Activated CD4-positive, alpha-beta T cell treated with anti-CD3 and anti-CD28 coated beads, Interleukin-10, Interleukin-2, amounts not matched to agents 100 ng/mL and 50 ng/mL, durations not matched to agents 16 hours and 8 hours (primary cell): ENCODE measurements at places on chromosomes 11 and 22.

DNA sequence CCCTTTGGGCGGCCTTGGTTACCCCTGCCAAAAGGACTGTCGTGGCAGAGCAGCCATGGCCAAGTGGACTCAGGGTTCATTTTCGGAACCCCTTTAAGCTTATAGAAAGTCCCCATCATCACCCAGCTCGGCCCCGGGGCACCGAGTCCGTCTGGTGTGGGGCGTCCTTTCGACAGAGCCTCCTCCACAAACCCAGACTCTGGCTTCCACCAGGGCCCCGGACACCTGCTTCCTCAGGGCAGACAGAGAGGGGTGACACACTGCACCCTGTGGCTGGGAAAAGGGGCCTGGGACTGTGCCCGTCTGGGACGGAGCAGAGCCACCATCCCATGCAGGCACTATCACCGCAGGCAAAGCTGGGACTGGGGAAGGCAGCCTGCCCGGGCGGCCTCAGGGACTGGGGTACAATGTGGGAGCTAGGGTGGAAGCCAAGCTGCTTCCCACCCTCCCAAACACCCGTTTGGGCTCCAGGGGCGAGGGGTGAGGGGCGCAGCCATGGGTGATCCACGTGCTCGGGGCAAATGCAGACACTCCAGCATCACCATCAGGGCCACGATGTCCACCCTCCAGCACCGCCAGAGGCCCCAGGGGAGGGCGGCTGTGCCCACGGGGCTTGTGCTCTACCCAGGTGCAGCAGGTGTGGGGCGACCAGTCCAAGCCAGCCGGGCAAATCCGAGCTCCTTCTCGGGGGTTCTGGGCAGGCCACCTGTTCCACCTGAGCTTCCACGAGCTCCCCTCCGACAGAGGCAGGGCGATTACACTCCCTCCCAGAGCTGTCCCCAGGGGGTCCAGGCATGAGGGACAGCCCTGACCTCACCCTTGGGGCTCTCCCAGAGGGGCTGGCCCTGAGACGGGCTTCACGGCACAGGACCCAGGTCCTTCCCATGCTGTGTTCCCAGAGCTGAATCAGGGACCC lies 11.7 kb upstream of the MRPL23 start:
- no peak for DNase-seq

- peak; percentile 45 for DNase-seq
Observed at GRCh38 chr11:74636630-74637184, 44.3 kb downstream of the POLD3 start.

DNA sequence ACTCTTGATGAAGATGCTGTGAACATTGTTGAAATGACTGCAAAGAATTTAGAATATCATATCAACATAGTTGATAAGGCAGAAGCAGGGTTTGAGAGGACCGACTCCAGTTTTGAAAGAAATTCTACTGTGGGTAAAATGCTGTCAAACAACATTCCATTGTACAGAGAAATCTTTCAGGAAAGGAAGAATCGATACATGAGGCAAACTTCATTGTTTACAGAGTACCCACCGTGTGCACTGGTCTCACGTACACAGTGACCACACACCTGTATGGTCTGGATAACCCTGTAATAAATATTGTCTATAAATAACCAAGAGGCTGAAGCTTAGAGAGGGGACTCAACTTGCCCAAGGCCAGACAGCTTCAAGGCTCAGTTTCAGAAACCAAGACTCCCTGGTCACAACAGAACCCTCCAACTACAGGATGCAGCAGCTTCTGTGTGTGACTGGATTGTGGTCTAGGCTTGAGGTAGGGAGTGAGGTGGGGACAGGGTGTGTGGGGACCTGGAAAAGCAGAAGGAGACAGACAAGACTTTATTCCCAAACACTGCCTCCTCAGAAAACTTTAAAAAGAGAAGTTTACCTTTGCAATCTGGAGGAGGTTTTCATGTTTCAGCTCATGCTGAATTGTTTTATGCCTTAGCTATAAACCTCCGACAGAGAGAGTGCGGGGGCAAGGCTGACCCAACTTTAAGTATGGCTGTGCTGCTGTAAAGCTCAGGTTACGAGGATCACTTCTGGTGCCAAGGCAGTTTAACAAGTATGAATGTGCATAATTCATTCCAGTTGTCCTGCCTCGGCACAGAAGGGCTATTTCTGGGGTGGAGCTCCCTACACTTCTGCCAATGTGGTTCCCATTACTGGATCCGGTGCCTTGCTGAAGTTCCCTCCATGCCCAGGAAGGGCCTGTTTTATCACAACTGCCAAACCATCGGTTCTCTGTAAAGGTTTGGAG lies 372.6 kb upstream of the NARS2 start:
- no peak for DNase-seq

- DNase-seq = peak; percentile 82
Observed at GRCh38 chr11:67614730-67615714, 8.3 kb downstream of the NDUFV1 start.

GRCh38 chr11:74311352-74311926 lies at the start of gene P4HA3:
Gene P4HA3 (minus strand): TSS chr11:74311640. CDS start chr11:74311611, 29 bp downstream.
- peak; percentile 60 for DNase-seq

DNA sequence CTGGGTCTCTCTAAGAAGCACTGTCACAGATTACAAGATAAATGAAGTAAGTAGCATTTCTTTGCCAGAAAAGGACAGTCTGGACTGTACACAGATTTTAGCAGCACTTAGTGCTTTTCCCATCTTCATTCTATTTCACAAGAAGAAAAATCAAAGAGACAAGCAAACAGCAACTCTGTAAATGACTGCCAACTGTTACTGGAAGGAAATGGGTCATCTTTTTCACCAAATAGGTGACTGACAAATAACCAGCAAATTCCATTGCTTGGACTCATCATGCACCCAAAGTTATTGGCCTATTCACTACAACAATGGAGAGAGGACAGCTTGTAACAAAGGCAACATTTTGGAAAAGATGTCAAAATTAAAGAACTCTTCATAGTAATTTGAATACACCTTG lies 28.9 kb upstream of the CARD18 start:
- no peak for DNase-seq

- DNase-seq = no peak
Observed at GRCh38 chr22:46043816-46044620, 67.1 kb upstream of the WNT7B start.

GRCh38 chr11:129286813-129287212 lies 88.8 kb upstream of the BARX2 start:
- DNase-seq = no peak

DNA sequence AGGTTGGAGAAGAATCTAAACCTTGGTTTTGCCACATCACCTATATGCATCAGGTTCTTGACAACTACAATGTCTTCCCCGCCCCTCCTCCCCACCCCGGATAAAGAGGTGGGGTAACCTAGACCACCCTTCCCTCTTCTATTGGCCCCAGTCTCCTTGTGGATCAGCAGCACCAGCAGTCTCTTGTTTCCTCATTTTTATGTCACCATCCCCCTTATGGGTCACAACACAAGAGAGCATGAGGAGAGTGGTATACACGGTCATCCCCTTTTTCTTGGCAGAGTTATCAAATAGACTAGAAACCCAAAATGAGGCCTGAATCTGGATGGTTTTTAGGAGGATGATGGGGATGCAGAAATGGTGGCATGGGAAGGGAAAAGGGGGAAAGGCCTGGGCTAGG lies 1.2 kb downstream of the MS4A4E start:
- DNase-seq = no peak

DNA sequence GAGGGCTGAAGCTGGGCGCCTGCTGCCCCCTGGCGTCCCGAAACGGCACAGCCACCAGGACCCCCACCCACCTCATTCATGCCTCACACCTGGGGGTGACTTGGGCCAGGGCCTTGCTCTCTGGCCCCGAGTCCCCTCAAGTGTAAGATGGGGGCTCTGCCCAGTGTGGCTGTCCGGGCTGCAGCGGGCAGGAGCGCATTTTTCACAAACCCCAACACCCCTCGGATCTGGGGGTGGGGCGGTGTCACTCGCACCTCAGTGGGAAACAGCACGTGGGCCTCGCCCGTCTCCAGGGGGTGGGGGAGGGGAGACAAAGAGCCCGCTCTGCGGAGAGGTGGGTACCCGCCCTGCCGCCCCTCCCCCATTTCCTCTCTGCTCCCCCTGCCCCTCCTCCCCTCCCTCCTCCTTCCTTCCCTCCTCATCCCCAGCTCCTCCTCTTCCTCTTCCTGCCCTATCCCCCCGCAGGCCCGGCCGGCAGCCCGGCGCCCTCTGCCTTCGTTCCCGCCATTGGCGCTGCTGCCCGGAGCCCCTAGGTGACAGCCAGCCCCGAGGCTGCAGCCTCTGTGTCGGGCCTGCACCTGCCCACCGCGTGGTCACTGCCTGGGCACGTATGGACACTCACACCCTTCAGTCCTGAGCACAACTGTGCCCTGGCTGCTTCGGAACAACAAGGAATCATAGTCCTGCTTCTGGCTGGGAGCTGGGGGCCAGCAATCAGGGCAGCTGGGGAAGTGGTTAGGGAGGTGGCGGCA lies 6.8 kb upstream of the CDKN1C start:
- peak; percentile 84 for DNase-seq

DNA sequence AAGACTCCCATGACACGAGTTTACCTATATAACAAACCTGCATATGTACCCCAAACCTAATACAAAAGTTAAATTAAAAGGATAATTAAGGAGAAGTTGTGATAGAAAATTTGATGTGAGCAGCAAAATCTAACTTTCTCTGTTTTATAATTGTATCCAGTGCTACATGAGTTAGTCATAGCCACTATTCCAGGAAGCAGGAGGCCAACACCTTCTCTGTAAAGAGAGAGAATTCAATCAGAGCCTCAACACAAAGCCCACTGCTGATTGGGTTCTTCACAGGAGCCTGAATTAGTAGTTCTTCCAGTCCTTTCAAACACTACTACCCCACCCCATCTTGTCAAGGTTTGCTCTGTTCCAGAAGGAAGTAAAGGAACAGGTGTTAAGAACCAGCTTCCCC lies 84.2 kb downstream of the BLID start:
- no peak for DNase-seq

GRCh38 chr11:3845246-3845645 lies 4.5 kb upstream of the RHOG start:
- DNase-seq = no peak

DNA sequence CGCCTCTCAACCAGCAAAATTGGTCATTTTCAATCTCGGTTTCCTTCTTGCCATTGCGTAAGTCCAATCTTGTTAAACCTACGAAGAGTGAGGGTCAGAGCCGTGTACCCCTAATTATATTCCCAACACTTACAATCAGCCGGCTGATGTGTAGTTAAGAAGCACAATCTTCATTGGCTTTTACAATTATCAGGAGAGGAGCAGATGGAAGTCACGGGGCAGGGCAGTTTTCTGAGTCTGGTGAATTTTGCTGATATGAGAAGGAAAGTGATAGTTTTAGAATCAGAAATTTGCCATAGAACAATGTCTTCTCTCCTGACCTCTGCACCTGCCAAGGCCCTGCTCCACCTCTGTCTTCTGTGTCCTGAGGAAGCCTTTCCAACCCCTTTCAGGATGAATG lies 35.0 kb upstream of the ATXN10 start:
- no peak for DNase-seq

- no peak for DNase-seq
Observed at GRCh38 chr11:46338988-46339666, 8.1 kb upstream of the DGKZ start.

DNA sequence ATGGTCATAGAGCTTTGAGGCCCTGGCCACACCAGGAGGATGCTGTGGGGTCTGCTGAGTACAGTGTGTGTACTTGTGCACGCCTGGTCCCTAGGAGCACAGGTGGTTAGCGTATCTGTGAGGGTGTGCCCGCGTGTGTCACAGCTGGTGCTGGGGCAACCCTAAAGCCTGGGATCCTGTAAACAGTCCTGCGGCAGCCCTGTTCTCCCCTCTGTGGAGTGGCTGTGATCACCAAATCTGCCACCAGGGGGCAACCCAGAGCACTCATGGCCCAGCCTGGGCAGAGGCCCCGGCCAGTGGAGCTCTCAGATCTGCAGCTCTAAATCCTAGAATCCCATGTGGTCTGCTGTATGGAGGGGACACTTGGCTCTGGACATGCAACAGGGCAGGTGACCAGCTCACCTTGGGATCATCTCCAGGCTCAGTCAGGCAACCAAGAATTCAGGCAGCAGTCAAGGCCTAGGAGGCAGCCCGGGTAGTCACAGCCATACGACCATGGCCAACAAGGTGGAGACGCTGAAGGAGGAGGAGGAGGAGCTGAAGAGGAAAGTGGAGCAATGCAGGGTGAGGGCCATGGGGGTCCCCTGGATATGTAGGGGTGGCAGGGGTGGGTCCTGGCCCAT lies 3.9 kb downstream of the SH3BP1 start:
- peak; percentile 89 for DNase-seq

GRCh38 chr11:120747850-120748814 lies 236.6 kb downstream of the GRIK4 start:
- DNase-seq = no peak

- DNase-seq = no peak
Observed at GRCh38 chr11:80515097-80515496, 1074.3 kb upstream of the TENM4 start.

GRCh38 chr11:132033051-132033450 lies 662.6 kb downstream of the NTM start:
- DNase-seq = no peak

- no peak for DNase-seq
Observed at GRCh38 chr11:351411-351810, 17.9 kb upstream of the B4GALNT4 start.

DNA sequence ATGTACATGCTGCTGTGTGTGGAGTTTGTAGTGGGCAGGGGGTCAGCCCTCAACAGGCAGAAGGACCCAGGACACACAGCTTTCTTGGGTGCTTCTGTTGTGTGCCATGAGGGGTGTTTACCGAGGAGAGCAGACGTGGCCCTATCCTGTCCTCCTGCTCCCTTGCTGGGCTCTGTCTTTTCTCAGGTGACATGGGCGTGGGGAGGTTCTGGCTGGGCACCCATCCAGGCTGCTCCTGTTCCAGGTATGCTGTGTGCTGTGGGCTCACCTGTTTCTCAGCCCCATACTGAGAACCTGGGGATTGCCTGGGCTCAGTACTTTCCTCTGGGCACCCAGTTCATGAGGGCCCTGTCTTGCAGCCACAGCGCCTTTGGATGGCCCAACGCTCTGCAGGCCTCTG lies 23.3 kb downstream of the MICALL1 start:
- no peak for DNase-seq

DNA sequence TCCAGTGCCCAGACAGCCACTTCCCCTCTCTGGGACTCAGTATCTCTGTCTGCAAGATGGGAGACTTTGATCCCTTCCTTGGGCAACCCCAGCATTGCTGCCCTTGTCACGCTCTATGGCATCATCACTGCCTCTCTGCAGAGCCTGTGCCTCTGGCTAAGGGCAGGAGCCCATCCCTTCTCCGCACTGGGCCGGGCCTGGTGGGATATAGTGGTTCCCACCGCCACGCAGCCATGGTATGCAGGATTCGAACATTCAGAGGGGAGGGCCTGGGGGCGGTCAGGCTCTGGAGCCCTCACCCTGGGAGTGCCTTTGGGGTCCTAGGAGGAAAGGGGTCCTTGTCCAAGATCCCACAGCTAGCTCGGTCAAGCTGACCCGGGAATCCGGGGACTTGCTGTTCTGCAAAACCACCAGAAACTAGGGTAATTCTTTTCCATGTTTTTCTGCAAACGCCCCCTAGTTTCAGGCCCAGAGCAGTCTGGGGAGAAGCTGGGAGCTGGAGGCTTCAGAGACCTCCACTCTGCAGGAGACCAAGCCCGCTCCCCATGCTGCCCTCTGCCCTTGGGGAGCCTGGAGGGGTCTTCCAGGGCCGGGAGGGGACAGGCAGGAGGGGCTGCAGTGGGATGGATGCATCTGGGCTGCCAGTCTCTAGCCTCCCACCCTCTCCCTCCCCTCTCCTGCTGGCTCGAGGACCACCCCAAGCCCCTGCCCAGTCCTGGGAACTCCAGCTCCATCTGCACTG lies 24.4 kb upstream of the CBX7 start:
- DNase-seq = no peak

- no peak for DNase-seq
Observed at GRCh38 chr11:62399878-62400266, 19.0 kb upstream of the SCGB1A1 start.
